Activated naive CD8-positive, alpha-beta T cell treated with anti-CD3 and anti-CD28 coated beads, Interleukin-2, amount 50 U/mL, for 24 hours (primary cell): ENCODE measurements at places on chromosomes 16 and 17.

- no peak for DNase-seq
These were observed 2.7 kb downstream of the HBQ1 start for GRCh38 chr16:183005-183404.

DNA sequence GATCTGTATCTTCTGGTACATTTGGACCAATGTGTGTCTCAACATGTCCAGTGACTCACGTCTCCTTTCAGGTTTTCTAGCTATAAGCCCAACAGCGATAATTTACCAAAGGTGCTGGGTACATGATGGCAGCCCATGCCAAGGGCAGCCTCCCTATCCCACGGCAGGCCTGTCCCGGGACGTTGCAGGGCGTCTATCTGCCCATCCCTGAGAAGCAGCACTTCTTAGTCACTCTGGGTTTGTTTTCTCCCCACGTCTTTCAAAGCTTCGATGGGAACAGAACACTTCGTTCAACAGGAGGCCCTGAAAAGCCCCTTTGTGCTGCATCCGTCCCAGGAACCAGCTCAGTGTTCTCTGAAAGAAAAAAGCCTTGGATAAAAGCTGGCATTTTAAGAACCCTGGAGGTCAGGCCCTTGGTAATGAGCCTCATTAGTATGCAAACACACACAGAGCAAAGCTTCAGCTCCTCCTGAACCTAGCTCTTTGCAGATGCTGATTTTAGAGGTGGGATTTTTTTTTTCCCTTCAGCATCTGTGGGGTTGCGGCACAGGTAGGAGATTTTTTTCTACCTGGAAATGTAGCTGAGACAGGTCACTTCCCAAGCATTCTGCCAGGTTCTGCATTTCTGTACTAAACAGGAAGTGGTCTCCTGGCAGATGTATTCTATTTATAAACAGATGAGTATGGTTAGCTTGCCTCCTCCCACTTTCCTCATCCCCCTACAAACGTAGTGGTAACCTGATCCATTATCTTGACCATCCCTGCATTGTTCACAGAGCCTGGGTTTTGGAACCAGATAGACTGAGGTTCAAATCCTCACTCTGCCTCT lies 17.5 kb upstream of the MT4 start:
- no peak for DNase-seq

DNA sequence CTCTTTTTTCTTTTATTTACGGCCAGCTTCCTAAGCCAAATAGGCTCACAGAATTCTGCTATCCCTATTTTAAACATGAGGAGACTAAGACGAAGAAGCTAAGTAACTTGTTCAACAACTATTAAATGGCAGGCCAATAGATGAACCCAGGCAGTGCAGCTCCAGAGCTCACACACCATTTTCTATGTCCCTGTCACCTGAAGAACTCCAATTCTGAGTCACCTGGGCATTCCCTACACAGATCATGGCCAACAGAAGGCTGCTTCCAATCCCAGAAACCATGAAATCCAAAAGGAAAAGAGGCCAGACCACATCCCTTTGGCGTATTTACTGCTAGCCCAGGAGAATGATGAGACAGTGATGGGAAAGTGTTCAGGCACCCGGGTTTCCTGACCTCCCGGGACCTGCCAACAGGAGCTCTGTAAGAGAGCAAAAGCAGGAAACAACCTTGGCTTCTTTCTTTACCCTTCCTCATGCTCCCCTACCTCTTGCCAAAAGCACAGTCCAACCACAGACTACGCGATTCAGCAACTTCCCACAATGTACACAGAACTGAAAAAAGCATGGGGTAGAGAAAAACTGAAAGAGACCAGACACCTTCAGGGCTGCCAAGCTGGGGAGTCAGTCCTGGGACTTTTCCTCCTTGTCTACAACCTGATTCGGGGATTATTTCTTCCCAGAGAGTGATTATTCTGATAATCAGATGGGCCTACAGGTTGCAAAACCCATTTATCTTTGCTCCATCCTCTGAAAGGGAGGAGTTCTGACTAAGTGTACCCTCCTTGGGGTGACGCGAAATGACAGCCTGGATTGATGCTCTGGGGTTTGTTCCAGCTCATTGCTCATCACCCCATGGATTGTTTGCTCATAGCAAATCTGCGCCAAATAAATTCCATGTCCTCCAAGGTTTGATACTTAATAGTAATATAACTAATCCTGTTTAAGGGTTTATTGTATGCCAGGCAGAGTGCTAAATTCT lies 47.8 kb upstream of the HAS3 start:
- DNase-seq, result no peak

DNA sequence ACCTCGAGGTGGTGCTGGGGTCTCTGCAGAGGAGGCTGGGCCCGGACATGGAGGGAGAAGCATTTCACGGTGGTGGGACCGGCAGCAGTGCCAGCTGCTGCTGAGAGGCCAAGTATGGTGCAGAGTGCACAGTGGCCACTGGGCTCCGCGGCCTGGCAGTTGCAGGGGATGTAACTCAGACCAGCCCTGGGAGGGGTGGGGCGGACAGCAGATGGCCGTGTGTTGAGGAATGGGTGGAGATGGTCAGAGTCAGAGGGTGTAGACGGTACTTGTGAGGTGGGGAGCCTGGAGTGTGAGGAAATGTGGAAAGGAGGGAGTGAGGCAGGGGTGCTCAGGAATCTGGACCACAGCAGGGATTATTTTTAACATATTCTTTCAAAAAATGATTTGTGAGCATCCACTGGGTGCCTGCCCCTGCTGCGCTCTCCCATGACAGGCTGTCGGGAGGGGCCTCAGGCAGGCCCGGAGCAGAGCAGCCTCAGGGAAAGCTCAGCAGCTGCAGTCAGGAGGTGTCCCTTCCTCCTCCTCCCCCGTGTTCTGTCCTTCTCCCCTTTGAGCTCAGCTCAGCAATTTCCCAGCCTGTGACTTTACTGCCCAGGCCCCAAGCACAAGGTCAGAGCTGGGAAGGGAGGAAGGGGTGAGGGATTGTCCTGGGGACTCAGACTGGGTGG lies 113.1 kb downstream of the RAP1GAP2 start:
- DNase-seq, result no peak

- no peak for DNase-seq
These were observed 62.4 kb downstream of the VMP1 start for GRCh38 chr17:59769887-59770286.

- DNase-seq, result no peak
These were observed 70.6 kb downstream of the SREBF1 start for GRCh38 chr17:17766077-17766743.

DNA sequence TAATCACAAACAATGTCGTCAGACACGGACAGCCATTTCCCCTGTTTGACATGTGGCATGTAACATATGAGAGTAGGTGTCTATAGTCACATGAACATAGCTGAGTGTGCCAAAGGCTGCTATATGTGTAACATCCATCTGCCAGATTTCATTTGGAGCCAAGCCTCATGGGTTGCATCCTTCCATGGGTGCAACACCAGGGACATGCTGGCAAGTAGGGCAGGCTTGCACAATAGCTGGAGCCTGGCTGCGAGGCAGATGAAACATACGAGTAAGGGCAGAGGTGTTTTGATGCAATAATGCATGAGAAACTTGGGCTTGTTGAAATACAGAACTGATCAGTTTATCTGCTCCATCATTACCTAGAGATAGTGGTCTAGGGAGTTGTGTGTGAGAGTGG lies 9.0 kb upstream of the ZNF689 start:
- no peak for DNase-seq

- peak; percentile 81 for DNase-seq
These were observed at the start of gene ITGAL for GRCh38 chr16:30472328-30472942. TSS of gene ITGAL (plus strand) at chr16:30472742. CDS start at chr16:30472838, 96 bp downstream.

DNA sequence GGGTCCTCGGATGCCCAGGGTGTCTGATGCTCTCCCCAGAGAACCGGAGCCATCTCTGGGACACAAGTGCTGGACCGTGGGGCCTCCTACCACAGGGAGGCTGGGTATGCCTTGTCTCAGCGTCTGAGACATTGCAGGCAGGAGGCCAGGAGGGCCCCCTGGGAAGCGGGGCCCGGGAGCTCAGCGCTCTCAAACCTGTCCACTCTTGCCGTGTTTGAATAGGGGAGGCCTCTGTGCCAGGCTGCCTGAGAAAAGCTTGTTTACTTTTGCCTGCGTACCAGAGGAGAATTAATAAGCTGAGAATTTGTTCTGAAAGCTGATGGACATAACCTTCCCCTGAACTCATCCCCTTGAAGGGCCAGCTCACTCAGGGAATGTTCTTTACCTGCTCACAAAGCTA lies 163.8 kb downstream of the NTN1 start:
- DNase-seq, result no peak

DNA sequence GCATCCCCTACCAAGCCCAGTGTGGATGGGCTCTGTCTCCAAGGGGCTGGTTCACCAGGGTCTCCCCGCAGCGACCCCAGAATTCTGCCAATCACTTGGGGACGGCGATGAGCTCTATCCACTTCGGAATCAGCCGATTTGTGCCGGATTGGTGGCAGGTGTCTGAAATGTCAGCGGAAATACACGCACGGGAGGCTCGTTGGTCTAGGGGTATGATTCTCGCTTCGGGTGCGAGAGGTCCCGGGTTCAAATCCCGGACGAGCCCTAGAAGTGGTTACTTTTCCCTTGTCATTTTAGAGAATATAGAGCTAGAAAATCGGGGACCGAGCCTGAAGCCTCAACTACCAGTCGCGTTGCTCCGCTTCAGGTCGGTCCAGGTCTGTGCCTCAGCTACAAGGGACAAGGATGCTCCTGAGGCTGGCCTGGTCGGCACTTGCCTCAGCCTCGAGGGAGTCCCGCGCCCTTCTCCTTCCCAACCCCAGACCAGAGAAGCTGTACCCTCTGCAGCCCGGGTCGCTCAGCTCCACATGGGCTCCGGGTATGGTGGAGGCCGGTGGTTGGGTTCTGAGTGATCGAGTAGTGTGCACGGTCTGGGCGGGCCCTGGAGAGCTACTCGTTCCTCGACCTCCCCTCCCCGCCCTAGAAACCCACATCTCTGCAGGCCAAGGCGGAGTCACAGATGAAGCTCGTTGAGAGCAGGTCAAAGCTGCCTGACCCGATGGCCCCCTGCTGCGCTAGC lies 16.0 kb upstream of the OR1F1 start:
- DNase-seq, result peak; percentile 77

- no peak for DNase-seq
These were observed 31.3 kb upstream of the MLKL start for GRCh38 chr16:74731853-74732477.

DNA sequence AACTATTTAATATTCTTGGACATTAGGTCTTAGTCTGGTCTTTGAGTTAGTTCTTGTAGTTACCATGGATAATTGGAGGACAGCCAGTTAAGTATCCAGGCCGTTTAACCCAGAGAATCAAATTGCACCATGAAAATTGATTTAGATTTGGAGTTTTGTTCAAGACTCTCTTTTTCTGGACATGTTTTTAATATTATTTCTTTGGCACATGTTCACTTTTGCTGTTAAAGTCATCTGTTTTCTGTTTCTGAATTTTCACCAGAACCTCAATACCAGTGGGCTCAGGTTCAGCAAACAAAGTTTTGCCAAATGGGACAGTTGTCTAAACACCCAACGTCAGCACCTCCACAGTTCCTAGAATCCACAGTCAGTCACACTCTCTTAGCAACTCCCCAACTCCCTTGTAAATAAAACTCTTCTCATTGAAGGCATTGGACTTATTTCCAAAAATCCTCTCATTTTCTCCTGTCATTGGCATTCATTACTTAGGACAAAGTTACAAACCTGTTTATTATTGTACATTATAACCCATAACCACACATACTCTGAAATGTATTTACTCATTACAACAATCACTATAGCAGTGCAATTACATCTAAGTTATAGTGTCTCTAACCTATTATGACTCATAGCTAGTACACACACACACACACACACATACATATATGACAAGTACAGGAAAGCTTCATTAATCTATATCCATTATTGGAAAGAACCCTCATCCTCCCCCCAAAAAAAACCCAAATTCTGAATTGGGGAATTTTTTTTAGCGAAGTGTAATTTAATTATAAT lies 33.5 kb upstream of the DNAH9 start:
- no peak for DNase-seq
